ENCODE measurements at places on chromosomes 2 and 18.

- no peak for DNase-seq
Measured at GRCh38 chr2:95046371-95047112, 21.0 kb downstream of the MAL start.

GRCh38 chr2:113979191-113980128 is 89.6 kb downstream of the ACTR3 start:
- DNase-seq, result peak; percentile 63

DNA sequence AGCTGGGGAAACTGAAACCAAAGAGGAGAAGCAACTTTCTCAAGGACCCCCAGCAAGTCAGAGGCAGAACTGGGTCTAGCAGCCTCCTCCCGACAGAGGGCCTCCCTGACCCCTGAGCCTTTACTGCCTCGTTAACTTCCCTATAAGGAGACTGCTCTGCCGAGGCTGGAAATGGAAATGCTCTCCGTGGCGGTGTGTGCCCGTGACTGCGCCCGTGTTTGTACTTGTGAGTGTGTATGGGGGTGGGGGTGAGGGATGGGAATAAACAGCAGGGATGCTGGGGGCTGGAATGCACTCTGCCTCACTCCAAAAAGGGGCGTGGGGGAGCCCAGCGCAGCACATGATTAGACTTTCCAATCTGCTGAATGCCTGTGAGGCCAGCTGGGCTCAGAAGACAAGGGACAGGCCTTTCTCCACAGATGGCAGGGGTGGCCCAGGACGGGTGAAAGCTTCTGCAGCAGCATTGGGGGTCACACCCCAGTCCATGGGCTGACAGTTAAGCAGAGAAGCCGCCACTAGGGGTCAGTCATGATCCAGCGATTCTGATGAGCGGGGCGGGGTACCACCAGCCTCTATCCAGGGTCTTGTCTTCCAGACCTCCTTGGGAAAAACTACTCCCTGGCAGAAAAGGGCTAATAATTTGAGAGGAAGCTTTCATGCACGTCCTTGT is 26.8 kb downstream of the MPHOSPH10 start:
- peak; percentile 70 for DNase-seq

GRCh38 chr2:175318542-175318941 is 137.0 kb upstream of the ATP5MC3 start:
- no peak for DNase-seq

- no peak for DNase-seq
Measured at GRCh38 chr2:137928547-137929518, 35.4 kb upstream of the HNMT start.

DNA sequence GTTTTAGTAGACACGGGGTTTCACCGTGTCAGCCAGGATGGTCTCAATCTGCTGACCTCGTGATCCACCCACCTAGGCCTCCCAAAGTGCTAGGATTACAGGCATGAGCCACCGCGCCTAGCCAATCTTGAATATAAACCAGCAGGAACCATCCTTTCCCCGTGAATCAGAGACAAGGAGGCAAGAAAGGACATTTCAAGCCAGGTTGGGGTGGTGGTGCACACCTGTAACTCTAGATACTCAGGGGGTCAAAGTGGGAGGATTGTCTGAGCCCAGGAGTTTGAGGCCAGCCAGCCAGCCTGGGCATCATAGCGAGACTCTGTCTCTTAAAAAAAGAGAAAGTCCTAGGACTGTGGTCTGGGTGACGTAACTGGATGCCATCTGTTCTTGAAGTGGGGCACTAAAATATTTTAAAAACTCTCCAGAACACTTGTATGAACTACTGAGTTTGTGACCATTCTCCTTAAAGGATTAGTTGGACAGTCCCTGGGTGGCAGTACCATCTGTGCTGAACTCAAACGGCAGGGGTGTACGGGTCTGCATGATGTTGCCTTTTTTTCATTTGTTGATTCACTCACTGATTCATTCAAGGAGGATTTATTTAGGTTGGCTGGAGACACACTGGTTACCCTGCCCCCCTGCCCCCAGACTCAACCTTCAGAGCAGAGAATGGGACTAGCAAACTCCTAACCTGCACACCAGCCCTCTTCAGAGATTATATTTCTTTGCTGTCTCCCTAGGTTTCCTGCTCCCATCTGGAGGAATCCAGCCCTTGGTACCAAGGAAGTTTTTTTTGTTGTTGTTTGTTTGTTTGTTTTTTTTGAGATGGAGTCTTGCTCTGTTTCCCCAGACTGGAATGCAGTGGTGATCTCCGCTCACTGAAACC is 2.9 kb upstream of the TLX2 start:
- DNase-seq, result no peak

- no peak for DNase-seq
Measured at GRCh38 chr18:79411614-79412526, 16.1 kb downstream of the NFATC1 start.
